T-helper 1 cell treated with Interleukin-12 subunit alpha and Interleukin-12 subunit beta and Interleukin-4 antibody, amounts not matched to agents 30 ng/mL and 1 ng/mL, for 36 hours (primary cell): ENCODE measurements at places on chromosomes 12 and 14. TPM values are rescaled to one million over a fixed set of nuclear protein-coding genes. Genes with fewer than 3 reads are reported as not detected.

Gene DCD
- total RNA-seq = not detected in 2 replicates

Gene NT5DC3
- 4.7 and 5.6 TPM in 2 replicates for total RNA-seq

Gene SPX
- 0.95 and 1.2 TPM in 2 replicates for total RNA-seq

Gene FGD6
- 0.76 and 1.0 TPM in 2 replicates for total RNA-seq

Gene TSPAN11
- not detected in 2 replicates for total RNA-seq

Gene PRH2
- total RNA-seq = not detected in 2 replicates

Gene DNAH10
- 0.20 and 0.25 TPM in 2 replicates for total RNA-seq

Gene DTX1
- 0.66 TPM in 1 of 2 replicates, not detected in the other for total RNA-seq
